ENCODE measurements at places on chromosomes 3 and 15.

- DNase-seq: no peak
Observed at GRCh38 chr15:72992841-72993252, 59.4 kb upstream of the NEO1 start.

DNA sequence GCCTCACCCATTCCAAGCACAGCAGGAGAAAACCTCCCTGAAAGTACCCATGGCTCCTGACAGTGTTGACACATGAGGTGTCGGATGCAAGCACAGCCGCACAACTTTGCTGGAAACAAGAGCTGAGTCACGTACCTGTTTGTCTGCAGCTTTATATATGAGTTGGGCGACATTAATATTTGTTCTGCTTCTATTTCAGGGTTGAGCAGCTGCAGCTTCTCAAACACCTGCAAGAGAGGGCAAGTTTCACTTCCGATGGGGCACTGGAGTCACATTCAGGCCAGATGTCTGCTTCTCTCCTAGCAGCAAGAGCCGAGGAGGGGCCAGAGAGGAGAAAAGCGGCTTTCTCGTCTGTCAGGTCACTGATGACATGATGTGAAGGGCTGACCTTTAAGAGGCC is 88.0 kb downstream of the NUP210 start:
- DNase-seq: no peak

DNA sequence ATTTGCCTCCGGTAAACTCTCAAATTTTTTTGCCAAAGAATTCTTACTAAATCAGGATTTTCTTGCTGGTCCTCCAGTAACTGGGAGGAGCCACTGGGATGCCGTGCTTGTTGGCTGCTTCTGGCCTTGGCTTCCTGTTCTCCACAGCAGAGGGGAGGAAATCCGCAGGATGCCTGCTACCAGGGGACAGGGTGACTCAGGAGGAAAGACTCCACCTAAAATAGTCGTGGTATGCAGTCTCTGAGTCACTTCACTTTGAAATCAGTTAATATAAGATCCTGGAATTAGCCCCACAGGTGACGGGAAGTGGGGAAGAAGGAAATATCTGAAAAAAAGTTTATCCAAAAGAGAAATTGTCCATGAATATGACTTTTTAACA is 6.5 kb upstream of the TM4SF18 start:
- DNase-seq: no peak

- DNase-seq: no peak
Observed at GRCh38 chr15:52162260-52162659, 28.9 kb downstream of the GNB5 start.

GRCh38 chr15:76823890-76824289 is 81.2 kb downstream of the SCAPER start:
- no peak for DNase-seq

DNA sequence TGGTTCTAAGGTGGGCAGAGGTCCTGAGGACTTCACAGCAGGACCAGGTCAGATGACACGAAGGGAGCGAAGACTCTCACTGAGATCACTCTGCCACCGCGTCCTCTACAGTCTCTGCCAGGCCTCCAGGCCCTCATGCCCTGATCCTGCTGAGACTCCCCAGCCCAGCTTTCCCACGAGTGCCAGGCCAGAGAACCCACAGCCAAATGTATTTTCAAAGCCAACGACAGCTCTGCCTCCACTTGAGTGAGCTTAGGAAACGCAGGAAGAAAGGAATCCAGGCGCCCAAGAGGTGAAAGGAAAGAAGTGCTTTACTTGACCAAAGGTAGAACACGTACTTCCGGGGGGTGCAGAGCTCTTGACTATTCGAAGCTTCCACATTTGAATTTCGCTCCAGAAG is 275.0 kb downstream of the XXYLT1 start:
- no peak for DNase-seq

GRCh38 chr3:104673981-104674380 is 692.7 kb upstream of the ALCAM start:
- DNase-seq: no peak

DNA sequence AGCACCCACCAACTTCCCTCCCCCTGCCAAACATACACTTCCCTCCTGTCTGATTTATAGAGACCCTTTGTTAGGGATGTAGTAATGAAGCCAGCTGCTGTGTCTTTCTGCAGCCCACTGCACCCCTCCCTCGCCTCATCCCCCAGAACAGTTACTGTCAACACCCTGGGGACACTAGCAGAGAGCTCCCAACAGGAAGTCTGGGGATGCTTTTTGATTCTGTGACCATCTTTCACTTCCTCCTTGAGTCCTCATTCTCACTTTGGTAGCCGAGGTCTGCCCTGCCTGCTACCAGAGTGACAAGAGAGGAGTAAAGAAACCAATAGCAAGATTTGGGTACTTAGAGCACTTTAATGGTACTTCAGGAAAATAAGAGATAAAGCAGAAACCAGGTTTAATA is 201.6 kb downstream of the SATB1 start:
- peak; percentile 75 for DNase-seq

DNA sequence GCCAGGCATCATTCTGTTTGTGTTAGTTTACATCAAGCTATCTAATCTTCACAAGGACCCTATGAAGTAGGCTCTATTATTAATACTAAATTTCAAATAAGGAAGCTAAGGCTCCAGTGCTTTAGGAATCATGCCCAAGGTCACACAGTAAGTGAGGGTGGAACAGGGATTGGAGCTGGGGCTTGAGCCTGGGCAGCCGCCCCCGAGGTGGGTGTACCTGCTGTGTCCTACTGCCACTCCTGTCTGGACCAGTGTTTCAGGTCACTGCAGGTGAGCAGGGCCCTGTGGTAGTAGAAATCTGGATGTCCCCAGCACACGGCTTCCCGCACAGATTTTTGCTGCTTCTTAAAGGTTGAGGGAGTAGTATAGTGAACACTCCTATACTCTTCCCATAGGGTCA is 6.5 kb downstream of the KLF13 start:
- no peak for DNase-seq

DNA sequence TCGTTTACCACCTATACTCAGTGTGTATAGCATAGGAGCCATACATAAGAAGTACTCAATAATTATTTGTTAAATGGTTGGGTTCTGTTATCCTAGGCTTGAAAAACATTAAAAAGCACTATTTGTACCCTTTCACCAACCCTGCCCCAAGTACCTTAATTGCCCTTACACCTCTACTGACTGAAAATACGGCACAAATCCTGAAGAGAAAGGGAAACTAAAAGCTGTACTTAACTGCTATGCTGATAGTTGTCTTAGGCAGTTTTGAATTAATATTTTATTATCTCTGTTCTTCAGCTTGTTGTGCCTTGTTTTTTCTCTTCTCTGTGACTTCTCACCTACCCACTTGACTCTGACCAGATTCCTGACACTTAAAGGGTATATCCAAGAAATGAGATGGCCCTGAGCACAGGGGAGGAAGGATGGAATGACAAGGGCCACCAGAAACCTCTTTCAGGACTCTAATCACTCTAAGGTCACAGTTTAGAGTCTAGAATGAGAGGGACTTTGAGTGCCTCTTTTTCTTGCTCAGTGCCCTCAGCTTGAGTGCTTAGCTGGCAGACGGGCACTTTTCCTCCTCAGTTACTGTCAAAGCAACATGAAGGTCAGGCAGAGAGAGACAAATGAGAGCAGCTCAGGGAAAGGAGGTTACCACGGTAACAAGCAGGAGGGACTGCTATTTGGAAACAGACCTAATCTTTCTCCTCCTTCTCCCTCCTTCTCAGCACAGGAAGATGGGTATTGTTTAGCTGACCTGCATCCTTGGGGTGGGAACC is 136.5 kb downstream of the ZNF609 start:
- DNase-seq: no peak

DNA sequence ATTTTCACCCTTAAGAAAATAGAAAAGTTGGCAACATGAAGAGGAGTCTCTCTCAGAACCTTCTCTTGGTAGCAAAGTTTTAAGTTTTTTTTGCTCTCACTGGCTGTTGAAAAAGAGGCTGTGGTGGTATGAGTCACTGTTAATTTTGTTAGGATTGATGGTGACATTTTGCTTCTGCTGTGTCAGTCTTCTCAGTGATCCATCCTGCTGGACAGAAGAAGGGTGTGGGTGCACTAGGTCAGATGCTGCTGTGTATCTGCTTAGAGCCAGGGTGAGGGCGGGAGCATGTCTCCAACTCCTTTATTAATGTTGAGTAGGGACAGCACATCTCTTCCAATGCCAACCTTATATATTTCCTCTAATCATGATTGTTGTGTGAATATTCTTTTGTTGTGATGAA is 369.5 kb downstream of the FEZF2 start:
- DNase-seq: no peak

GRCh38 chr15:32698773-32699390 is 18.9 kb upstream of the GREM1 start:
- DNase-seq: no peak

- no peak for DNase-seq
Observed at GRCh38 chr15:33393546-33393945, 82.8 kb downstream of the RYR3 start.

DNA sequence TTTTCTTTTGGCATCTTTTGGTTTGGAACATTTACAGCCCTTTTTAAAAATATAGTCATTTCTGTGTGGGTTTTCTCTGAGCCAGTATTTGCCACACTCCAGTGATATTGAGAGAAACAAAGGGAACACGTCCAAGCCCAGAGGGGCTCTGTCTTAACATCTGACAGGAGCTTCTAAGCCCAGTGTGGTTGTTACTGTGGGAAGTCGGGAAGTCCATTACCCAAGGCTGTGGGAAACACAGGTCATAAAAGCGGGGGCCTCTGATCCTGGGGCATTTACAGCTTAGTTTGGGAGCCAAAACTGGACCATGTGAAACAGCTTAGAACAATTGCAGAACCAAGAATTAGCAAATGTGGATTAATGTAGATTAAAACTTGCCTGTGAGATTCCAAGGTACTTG is 123.0 kb downstream of the PTPRG start:
- DNase-seq: no peak

- DNase-seq: no peak
Observed at GRCh38 chr3:129002573-129003569, 1.8 kb downstream of the EFCC1 start.

DNA sequence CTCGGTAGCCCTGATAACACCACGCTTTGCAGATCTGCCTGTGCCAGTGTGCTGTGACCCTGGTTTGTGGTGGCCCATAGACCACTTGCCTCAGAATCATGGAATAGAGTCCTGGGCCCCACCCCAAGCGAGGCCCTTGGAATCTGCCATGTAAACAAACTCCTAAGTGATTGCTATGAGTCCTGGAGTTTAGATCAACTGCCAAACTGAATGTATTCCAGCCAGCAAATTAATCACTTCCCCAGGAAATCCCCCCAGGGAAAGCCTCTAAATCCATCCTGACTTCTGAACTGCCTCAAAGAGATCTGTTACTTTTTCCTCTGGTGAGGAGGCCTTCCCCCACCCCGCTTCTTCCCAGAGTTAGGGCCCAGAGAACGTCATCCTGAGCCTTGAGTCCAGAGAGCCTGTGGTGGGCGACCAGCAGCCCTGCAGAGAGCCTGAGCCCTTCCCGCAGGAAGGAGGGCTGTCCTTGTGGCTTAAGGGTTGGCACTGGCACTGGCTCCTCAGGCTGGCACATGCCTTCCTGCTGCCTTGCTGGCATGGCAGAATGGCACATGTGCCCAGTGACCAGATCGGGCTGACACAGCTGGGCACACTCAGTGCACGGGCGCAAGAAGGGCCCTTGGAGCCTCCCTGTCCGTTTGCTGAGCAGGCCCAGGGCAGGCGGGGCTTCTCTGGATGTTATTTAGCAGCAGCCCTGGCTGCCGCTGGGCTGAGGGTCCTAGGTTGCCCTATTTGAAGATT is 50.6 kb upstream of the PLXNA1 start:
- no peak for DNase-seq

DNA sequence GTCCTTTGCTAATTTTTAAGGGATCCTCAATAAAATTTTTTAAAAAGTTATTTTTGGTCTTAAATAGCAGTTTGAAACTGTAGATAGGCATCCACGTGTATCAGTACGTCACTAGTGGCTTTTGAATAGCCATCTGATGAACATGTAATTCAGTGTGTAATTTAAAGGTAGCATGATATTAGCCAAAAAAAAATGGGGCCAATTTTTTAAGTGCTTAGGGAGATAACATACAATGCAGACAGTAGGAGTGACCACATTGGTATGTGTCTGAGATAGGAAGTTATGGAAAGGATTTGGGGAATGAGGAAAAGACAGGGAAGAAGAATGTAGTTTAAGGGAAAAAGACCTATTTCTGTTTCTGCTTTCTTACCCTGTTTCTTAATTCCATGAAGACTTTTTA is 2.5 kb downstream of the AP4E1 start:
- DNase-seq: no peak

DNA sequence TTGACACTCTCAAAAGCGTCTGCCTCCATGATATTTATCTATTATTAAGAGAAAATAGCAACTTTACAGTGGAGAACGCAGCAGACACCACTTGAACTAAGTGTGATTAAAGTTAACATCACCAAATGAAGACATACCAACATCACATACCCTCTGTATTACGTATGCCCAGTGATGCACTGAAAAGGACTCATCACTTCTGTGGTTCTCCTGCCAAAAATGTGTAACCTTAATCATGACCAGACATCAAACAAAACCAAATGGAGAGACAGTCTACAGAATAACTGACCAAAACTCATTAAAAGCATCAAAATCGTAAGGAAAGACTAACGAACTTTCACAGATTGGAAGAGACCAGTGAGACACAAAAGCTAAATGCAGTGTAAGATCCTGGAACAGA is 103.2 kb downstream of the PPP2R3A start:
- no peak for DNase-seq

GRCh38 chr15:94193906-94194305 is 37.5 kb upstream of the MCTP2 start:
- DNase-seq: no peak

All from HL-60 (cell line).